Fibroblast of lung (primary cell): ENCODE measurements at places on chromosomes 1 and 21. TPM values are rescaled to one million over a fixed set of nuclear protein-coding genes. Genes with fewer than 3 reads are reported as not detected.

KRTAP13-2 gene
- total RNA-seq = not detected in 2 replicates

WDTC1 gene
- total RNA-seq = 15.9 and 23.3 TPM in 2 replicates

DYNLT5 gene
- total RNA-seq = under 0.01 and 0.50 TPM in 2 replicates

ECM1 gene
- 7.7 and 25.1 TPM in 2 replicates for total RNA-seq

PROK1 gene
- not detected in 2 replicates for total RNA-seq

PLA2G5 gene
- 9.8 and 27.4 TPM in 2 replicates for total RNA-seq

TRIM58 gene
- under 0.01 and 0.50 TPM in 2 replicates for total RNA-seq

PSMA5 gene
- total RNA-seq = 39.0 and 41.0 TPM in 2 replicates

UBE2U gene
- total RNA-seq = not detected in 2 replicates

KDF1 gene
- total RNA-seq = not detected in 2 replicates

VANGL2 gene
- total RNA-seq = under 0.01 TPM in 1 of 2 replicates, not detected in the other

TPTE gene
- not detected in 2 replicates for total RNA-seq

TAF1A gene
- total RNA-seq = 14.9 and 15.2 TPM in 2 replicates

FGGY gene
- 32.1 and 32.4 TPM in 2 replicates for total RNA-seq

C1QB gene
- total RNA-seq = not detected in 2 replicates
